ENCODE measurements at places on chromosomes 1 and 21.

DNA sequence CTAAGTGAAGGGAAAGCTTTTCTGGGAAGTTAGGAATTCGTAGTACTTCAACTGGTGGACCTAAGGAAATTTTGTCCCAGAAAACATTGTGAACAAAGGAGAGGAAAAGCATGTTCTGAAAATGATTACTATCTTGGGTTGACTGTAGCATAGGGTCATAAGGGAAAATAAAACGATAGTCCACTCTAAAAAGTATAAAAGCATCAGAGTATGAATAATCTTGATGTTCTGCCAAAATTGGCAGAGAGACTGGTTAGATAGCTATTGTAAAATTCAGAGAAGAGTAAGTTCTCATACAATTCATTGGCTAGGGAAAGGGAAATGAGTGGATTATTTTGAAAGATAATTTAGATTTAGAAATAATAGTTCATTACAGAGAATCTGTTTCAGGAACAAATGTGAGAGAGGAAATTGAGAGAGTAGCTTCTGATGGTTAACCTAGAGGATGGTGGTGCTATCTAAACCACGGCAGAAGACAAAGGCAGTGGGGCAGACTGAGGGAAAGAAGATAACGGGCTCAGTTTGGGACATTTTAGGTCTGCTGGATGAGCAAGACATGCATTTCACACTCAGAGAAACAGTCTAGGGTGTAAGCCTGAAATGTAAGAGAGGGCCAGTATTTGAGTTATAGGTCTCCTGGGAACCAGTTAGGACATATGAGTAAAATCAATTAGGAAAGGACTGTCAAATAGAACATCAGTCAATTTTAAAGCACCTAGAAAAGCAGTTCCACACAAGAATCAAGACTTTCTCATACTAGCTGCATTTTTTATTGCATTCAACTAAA, 799.3 kb upstream of the CXADR start:
- DNase-seq: no peak

GRCh38 chr1:55632906-55633305, 417.7 kb upstream of the USP24 start:
- DNase-seq: no peak

- no peak for DNase-seq
These were observed 3.5 kb downstream of the PLEKHG5 start for GRCh38 chr1:6487804-6488484.

DNA sequence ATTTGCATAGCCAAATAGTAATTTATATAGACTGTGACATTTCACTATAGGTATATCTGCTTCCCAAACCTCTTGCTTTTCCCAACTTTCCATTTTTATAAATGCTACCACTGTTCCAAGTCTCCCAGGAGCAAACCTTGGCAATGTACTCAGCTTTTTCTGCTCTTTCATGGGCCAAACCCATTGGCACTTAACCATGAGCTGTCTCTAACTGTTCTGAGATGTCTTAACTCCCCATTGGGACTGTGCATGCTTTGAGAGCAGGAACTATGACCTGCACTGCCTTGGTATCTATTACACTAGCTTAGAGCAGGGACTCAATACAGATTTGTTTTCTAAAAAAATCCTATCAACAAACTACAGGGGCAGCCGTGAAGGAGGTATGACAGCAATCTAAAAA, 22.5 kb upstream of the KHDRBS1 start:
- no peak for DNase-seq

DNA sequence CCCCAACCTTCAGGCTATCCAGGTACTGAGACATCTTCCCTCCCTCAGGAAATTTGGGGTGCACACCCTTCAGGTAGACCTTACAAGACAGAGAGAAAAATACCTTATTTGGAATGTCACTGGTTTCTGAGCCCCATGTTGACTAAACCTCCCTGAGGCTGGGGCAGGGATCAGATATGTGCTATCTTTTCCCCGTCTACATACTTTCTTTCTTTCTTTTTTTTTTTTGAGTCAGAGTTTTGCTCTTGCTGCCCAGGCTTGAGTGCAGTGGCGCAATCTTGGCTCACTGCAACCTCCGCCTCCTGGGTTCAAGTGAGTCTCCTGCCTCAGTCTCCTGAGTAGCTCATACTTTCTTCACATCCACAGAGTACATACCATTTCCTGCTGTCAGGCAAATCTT, 1.6 kb downstream of the CYB5R1 start:
- DNase-seq: no peak

GRCh38 chr1:71093938-71094337, 13.1 kb upstream of the ZRANB2 start:
- DNase-seq: no peak

DNA sequence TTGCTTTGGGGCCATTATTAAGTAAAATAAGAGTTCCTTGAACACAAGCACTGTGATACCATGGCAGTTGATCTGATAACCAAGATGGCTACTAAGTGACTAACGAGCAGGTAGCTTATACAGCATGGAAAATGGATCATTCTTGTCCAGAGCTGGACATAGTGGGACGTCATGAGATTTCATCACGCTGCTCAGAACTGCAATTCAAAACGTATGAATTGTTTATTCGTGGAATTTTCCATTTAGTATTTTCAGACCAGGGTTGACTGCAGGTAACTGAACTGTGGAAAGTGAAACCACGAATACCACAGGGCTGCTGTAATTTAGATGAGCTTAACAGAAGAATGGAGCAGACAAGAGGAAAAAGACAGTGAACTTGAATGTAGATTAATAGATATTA, 38.9 kb downstream of the CCDC18 start:
- no peak for DNase-seq

GRCh38 chr1:214419650-214420049, 131.8 kb downstream of the PTPN14 start:
- DNase-seq: no peak

DNA sequence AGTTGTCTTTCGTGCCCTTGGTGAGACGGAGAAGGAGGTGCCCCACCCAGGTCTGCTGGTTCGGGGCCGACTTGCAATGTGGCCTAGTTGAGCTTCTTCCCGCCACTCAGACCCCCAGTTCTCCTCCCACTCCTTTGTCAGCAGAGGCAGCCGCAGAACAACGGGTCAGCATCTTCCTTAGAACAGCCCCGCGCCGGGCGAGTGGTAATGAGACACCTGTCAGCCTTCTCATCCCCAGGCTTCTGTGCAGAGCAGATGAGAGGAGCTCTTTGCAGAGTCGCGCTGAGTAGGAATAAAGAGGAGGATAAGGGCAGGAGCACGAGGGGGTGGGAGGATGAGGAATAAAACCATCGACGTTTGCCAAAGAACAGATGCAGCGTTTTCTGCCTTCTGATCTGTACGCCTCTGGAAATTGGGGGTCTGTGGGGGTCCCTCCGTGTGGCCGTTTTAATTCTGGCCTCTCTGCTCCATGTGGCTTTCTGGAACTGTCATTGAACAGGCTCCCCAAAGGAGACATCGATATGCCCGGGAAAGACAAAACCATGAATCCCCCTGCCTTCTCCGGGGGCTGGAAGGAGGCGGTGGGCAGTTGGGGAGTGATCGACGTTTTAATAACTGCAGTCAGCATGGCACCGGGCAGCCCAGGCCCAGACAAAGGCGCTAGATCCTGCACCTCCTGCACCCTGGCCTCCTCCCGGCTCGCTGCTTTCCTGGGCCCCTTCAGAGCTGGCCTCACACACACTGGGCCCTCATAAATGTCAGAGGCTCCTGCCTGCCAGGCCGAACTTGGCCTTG, 27.5 kb upstream of the IGSF21 start:
- no peak for DNase-seq

DNA sequence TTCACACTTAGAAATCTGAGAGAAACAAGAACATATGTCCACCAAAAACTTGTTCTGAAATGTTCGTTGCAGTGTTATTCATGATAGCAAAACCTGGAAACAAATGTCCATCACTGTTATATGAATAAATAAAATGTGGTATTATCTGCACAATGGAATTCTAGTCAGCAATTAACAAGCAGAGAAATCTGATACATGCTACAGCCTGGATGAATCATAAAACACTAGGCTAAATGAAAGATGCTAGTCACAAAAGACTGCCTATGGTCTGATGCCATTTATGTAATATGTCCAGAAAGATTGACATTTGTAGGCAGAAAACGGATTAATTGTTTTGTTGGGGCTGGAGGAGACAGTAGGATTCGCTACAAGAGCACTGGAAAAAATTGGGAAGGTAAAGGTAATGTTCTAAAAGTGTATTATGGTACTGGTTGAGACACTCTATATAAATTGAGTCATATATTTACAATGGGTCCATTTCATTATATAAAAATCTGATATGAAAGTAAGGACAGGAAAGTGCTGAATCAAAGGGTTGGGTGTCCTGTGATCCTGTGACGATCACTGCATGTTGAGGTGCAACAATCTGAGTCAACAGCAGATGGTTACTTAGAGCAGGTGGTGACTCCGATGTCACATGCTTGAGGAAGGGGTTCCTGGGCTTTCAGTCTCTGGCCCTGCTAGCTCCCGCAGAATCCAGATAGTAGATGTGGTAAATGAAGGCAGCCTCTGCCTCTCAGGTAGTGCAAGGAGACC, 102.1 kb upstream of the NBPF4 start:
- DNase-seq: no peak

DNA sequence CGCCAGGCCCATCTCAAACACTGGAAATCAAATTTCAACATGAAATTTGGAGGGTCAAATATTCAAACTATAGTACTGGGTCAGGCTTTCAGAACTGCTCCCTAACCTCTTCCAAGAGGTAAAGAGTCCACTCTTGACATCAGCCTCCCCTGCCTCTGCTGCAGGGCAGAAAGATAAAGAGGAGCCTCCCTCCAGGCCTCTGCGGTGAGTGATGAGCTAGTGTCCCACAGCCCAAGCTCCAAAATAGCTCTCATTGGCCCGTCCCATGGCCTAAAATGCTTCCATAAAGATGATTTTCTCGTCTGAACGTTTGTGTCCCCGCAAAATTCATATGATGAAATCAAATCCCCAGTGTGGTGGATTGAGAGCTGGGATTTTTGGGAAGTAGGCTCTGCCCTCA, 33.7 kb upstream of the CCSAP start:
- DNase-seq: no peak

DNA sequence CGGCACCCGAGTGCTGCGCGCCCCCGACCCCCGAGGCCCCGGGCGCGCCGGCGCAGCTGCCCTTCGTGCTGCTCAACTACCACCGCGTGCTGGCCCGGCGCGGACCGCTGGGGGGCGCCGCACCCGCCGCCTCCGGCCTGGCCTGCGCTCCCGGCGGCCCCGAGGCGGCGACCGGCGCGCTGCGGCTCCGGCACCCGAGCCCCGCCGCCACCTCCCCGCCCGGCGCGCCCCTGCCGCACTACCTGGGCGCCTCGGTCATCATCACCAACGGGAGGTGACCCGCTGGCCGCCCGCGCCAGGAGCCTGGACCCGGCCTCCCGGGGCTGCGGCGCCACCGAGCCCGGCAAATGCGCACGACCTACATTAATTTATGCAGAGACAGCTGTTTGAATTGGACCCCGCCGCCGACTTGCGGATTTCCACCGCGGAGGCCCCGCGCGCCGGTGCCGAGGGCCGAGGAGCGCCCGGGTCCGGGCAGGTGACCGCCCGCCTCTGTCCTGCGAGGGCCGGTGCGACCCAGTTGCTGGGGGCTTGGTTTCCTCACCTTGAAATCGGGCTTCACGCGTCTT, 49.0 kb downstream of the SIM2 start:
- no peak for DNase-seq

DNA sequence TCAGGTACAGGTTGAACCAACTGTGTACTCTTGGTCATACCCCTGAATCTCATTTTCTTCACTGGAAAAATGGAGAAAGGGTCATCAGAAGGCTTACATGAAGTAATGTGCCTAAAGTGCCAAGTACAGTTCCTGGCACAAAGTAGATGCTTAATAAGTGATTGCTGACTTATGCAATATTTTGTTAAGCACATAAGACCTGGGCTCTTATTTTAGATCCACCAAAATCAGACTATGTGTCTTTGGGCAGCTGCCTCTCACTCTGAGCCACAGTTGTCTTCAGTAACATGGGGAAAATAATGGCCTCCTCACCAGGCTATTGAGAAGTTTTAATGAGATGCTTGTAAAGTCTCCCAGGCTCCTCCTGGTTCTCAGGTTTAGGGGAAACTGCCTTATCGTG, 74.3 kb upstream of the TRABD2B start:
- DNase-seq: no peak

DNA sequence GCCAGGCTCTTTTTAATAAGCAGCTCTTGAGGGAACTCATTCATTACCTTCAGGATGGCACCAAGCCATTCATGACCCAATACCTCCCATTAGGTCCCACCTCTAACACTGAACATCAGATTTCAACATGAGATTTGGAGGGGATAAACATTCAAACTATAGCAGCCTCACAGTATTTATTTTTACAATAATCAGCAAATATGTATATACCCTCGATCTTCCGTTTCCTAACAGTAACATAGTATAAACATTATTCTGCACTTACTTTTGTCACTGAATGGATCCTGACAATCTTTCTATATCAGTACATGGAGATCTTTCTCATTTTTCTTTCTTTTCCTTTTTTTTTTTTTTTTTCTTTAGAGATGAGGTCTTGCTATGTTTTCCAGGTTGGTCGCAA, 5.4 kb downstream of the CATSPER4 start:
- no peak for DNase-seq

DNA sequence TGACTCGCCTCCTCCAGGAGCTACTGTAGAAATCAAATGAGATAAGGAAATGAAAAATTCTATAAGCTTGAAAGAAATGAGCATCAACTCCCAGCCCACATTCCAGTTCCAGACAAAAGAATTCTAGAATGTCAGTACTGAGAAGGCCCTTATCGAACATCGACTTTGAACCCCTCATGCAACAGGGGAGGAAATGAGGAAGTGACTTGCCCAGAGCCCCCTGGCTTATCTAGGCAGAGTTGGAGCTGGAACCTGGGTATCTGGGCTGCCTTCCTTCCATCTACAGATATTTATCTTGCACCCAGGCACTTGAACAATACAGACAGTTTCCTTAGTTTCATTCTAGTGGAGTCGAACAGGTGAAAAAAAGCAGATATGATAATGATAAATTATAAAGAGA, 22.3 kb downstream of the MECR start:
- no peak for DNase-seq

DNA sequence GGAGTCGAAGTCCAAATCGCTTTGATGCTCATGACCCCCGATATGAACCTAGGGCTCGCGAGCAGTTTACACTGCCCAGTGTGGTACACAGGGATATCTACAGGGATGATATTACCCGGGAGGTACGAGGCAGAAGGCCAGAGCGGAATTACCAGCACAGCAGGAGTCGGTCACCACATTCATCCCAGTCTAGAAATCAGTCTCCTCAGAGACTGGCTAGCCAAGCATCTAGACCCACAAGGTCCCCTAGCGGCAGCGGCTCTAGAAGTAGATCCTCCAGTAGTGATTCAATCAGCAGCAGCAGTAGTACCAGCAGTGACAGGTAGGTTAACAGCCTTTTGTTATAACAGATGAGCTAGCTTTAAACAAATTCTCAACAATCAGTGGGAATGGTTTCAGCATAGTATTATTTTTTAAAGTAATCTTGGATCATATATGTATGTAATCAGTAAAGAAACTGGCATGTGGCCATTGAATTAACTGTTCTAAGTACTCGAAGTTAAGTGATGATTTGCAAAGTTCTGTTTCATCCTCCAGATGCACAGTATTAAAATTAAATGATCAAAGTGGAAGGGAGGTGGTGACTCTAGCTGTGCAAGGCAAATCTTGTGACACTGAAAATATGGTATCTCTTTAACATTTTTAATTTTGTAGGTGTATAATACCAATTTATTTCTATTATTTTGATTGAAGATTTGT, 29.0 kb downstream of the SPEN start:
- no peak for DNase-seq
